Tongue (tissue), 3 donors: ENCODE measurements at places on chromosomes 16 and 17. TPM values are rescaled to one million over a fixed set of nuclear protein-coding genes. Genes with fewer than 3 reads are reported as not detected.

NEUROD2 gene
- total RNA-seq, result not detected

TBC1D3C gene
- not detected for total RNA-seq

MIEN1 gene
- 8.7 TPM for total RNA-seq

GRCh38 chr17:10673312-10673711, 16.2 kb upstream of the MYH3 start:
- DNase-seq, result no peak

DNA sequence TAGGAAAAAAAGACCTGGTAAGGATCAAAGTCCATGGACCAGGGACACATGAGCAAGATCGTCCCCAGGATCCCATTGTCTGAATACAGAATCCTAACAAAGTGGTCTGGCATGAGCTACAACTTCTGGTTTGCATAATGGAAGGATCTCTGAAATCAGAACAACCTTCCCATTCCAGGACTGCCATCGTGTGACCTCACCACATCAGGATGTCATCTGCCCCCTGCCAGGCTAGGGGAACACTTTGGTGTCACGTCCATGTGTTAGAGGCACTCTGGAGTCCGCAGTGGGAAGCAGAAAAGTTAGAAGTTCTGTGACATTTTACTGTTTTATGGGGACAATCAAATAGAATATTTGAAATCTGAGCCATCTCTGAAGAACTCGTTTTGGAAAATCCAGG, 160.7 kb downstream of the RGS9 start:
- no peak for DNase-seq

DNA sequence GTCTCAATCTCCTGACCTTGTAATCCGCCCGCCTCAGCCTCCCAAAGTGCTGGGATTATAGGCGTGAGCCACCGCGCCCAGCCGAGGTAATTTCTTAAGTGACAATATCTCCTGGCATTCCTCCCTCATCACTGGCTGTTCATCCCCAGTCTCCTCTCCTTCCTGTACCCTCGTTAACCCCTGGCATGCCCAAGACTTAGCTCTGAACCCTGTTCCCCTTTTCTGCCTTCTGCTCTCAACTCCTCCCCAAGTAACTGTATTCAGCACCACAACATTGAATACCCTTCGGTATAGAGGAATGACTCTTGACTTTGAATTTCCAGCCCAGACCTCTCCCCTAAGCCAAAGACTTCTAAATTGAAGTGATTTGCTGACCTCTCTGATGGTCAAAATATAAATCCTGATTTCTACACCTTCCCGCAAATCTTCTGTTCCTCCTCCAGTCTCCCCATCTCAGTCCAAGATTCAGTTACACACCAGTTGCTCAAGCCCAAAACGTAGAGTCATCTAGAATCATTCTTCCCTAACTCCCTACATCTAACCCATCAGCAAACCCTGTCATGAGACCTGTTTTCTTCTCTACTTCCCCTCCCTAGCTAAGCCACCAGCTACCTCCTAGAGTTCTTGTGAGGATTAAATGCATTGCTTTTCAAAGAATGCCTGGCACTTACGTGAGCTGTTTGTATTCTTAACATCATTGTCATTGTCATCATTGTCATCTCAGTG, 14.8 kb downstream of the PMP22 start:
- no peak for DNase-seq

DNA sequence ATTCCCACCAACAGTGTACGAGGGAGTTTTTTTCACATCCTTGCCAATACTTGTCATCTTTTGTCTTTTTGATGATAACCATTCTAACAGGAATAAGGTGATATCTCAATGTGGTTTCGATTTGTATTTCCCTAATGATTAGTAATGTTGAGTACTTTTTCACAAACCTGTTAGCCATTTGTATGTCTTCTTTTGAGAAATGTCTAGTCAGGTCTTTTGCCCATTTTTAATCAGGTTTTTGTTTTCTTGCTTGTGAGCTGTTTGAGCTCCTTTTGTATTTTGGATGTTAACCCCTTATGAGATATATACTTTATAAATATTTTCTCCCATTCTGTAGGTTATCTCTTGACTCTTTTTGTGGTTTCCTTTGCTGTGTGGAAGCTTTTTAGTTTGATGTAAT, 1.9 kb upstream of the KRTAP4-5 start:
- no peak for DNase-seq

DNA sequence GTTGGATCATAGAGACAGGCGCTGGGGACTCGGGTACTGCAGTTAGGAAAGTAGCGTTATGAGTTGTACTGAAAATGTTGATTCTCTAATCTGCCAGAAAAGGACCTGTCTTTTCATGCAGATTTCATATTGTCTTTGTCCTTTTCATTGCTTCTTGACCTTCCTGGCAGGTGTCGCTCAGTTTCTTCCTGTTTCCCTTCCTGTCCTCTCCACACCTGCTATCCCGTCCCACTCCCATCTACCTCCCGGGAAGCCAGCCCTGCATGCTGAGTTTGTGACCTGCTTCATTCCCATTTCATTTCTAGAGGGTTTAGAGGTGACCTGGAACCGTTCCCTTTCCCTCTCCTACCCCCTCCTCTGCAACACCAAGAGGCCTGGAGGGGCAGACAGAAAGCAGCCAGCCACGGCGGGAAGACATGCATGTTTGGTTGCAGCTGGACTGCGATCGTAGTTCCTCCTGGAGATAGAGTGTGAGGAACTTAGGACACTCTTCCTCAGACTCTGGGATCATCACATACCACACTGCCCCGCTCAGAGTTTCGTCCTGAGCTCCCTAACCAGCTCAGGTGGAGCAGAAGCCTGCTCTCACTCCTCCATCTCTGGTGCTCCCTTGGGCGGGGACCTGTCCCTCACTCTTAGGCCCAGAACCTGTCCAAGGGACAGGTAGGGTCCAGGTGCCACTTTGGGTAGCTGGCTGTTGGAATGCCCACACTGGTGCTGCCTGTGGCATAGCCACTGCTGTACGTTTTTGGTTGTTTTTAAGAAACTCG, 23.9 kb upstream of the ARHGAP23 start:
- no peak for DNase-seq

DNA sequence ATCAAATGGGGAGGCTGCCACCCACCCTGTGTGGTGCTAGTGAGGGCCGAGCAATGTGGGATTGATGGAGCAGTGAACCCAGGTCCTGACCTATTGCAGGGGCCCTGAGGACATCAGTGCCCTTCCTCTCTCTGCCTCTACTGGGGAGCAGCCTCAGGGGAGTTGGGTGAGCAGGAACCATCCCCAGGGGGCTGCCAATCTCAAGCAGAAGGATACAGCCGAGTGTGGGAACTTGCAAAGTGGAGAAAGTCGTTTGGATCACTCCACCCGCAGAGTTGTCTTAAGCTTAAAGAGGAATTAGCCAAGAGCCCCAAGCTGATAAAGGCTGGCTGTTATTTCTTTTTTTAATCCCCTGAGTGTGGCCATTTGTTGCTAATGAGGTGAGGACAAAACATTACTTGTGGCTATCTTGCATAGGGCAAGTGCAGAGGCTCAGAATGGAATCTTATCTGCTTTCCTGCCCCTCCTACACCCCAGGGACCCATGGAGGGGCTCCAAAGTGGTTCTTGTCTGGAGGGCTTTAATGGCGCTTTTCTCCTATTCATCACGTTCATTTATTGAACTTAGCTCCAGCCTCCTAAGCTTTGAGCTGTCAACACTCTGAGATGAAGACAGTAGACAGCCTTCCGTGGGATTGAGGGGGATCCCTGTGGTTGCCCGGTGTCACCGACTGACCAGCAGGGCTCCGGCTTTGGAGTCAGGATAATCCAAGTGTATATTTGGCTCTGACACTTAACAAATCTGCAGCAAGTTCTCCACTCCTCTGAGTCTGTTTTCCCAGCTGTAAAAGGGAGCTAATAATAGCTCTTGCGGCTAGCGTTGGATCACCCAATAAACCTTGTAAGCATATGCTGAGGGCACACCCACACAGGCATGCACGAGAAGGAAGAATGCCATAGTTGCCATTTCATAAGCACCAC, 45.1 kb downstream of the MYH11 start:
- peak; percentile 61 for DNase-seq

- DNase-seq, result peak; percentile 87
Observed at GRCh38 chr17:45276031-45276430, 14.1 kb upstream of the SPATA32 start.

DNA sequence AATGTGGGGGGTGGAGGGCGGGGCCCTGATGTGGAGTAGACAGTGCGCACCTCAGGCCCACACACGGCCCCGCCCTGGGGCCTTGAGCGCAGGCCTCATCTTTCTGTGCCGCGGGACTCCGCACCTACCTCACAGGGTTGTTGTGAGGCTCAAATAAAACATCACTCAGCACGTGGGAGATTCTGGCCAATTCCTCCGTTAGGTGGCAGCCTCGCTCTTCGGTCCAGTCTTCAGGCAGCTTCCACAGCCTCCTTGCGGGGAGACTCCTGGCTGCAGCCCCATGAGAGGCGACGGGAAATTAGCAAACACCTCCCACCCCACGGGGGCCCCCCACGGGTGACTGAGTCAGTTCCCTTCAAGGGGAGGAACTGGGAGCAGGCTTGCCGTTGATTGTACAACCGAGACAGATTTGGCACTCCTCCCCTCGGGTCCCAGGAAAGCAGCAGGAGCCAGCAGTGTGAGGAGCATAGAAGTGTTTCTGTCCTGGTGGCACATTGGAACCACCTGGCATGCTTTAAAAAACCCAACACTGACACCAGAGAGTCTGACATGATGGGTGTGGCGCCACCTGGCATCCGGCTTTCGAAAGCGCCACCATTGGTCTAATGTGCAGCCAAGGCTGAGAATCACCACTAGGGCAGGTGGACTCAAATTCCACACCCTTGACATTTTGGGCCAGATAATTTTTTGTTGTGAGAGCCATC, 7.6 kb downstream of the MRM1 start:
- DNase-seq, result peak; percentile 77

GRCh38 chr16:17939122-17939536, 397.4 kb downstream of the NPIPA8 start:
- peak; percentile 7 for DNase-seq

DNA sequence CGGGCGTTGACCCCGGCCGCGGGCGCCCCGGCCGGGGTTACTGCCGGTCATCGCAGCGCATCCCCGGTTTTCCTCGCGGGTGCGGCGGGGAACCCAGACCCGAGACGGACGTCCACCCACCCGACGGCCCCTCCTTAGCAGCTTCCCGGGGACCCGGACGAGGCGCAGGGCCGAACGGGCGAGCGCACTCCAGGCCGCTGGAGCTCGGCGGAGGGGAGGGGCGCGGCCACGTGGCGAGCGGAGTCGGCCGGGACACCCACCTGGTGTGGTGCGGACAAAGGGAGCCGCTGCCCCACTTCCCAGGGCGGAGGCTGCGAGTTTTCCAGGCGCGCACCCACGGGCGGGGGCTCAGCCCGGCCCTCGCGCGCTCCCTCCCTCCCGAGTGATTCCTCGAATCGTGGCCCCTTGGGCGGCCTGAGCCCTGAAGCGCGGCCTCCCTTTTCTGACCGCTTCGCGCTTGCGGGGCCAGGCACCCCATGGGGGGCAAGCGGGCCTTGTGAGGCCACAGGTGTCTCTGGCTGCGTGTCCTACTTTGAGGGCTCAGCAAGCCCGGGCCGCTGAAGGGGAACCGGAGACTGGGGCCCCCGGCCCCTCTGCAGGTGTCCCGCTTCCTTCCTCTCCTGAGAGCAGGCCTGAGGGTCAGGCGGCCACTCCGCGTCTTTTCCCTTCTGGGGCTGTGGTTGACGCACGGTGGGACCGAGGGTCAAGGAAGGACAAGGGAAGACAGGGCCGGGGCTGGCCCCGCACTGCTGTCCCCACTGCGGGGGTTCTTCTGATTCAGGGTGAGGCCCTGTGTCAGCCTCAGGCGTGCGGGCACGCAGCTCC, 1.1 kb upstream of the FASN start:
- no peak for DNase-seq

- DNase-seq, result no peak
Observed at GRCh38 chr17:75920045-75920560, 15.4 kb upstream of the MRPL38 start.

DNA sequence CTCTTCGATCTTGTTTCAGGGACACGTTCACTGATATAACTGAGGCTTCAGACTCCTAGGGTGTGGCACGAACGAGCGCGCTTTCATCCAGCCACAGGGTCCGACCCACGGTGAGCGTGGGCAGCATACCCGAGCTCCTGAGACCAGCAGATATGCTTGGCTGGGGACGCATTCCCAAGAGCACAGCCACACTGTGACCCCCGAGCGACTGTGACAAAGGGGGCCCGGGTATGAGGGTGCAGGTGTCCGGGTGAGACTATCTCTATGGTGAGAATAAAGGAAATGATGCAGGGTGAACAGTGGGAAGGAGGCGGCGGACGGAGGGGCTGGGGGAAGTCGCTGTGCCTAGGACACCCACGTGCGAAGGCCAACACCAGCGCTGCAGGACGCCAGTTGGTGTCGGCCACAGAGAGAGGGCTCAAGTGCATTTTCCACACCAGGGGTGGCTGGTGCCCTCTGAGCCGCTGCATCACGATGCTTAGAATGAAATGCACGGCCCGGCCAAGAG, 17.6 kb downstream of the RPH3AL start:
- DNase-seq, result no peak

DNA sequence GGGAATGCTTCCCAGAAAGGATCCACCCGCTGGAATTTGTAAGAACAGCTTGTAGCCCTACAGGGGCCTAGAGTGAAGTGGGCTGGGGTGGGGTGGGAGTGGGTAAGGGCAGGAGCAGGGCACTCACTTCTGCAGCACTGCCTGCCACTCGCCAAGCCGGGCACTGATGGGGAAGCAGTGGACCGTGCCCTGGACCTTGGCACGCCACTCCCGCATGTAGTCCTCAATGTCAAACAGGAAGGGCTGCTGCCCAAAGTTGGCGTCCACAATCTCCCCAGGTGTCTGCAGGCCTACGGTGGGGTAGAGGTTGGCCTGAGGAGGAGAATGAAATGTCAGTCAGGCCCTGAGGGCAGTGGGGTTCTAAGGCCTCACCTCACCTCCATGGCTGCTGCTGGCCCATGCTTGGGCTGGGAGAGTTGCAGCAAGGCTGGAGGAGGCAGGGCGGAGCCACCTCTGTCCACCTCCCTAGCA, 15.7 kb upstream of the GFOD2 start:
- DNase-seq, result no peak

- DNase-seq, result no peak
Observed at GRCh38 chr17:55177159-55177854, 87.5 kb upstream of the HLF start.

DNA sequence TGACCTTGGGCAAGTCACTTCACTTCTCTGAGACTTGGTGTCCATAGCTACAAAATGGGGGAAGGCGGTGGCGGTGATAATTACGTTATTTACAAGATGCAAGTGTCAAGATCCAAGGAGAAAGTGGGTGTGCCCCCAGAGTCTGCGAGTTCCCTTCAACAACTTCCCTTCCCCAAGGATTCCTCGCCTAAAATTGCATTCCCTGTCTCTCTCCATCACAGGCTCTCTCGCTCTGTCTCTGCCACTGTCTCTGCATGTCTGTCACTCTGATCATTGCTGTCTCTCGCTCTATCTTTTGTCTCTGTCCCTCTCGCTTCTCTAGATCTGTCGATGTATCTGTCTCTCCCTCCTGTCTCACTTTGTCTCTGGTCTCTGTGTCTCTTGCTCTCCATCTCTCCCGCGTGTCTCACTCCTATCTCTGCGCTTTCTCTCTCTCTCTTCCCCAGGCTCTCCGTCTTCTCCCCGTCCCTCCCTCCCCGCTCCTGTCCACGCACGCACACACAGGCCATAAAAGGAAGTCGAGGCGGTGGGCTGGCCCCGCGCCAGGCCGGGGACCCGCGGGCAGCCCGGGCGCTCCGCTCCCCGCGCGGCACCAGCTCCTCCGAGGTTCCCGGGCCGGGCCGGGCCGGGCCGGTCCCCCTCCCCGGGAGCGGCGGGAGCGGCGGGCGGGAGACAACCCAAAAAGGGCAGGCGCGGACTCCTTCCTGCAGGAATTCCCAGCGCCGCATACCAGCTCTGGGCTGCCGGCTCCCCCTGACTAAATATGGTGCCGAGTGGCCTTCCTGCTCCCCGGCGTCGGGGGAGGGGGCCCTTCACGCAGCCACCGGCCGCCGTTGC, 1.1 kb upstream of the MYH11 start:
- DNase-seq, result peak; percentile 24
